ENCODE measurements at places on chromosomes 1 and 21. TPM values are rescaled to one million over a fixed set of nuclear protein-coding genes. Genes with fewer than 3 reads are reported as not detected.
A peak's percentile ranks its signal among the peaks of the same experiment; 100 is the strongest.

The SLC1A7 gene
- polyA plus RNA-seq = 0.17 TPM

The PEAR1 gene
- polyA plus RNA-seq = 2.2 TPM

The PTGS2 gene
- polyA plus RNA-seq = 0.42 TPM

The RAB29 gene
- 12.8 TPM for polyA plus RNA-seq

The NIBAN1 gene
- 3.7 TPM for polyA plus RNA-seq

The PPT1 gene
- 132 TPM for polyA plus RNA-seq

- DNase-seq = no peak
Observed at GRCh38 chr21:16476056-16476825, 746.5 kb downstream of the USP25 start.

DNA sequence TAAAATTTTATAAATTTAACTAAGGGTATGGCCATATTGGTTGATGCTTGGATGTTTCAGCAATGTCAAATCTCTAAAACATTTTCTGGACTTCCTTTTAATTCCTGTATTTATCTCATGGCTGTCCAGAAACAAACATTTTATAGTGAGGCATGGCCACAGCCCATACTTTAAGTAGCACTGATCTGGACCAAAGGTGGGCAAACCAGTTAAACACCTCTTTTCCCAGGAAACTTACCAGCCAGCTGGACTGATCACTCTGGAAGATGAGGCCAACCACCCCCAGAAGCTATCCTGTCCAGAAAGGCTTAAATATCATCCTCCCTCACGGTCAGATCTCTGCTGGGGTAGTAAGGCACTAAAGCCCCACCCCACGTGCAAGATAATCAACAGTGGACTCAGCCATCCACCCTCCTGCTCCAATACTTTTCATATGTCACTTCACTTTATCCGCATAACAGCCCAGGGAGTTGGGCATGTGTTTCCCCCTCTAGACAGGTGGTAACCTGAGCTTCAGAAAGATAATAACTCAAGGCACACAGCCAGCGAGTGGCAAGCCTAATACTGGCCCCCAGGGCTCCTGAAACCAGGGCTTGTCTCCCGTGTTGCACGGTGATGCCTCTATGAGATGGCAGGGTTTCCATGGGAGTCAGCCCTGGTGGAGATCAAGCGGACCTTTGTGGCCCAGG, 120.5 kb upstream of the NGF start:
- no peak for DNase-seq

- no peak for DNase-seq
Observed at GRCh38 chr21:29114765-29115500, 15.5 kb upstream of the MAP3K7CL start.

- no peak for DNase-seq
Observed at GRCh38 chr1:27832762-27833161, 2.2 kb downstream of the PPP1R8 start.

GRCh38 chr1:56382929-56383328, 196.4 kb downstream of the PLPP3 start:
- no peak for DNase-seq

DNA sequence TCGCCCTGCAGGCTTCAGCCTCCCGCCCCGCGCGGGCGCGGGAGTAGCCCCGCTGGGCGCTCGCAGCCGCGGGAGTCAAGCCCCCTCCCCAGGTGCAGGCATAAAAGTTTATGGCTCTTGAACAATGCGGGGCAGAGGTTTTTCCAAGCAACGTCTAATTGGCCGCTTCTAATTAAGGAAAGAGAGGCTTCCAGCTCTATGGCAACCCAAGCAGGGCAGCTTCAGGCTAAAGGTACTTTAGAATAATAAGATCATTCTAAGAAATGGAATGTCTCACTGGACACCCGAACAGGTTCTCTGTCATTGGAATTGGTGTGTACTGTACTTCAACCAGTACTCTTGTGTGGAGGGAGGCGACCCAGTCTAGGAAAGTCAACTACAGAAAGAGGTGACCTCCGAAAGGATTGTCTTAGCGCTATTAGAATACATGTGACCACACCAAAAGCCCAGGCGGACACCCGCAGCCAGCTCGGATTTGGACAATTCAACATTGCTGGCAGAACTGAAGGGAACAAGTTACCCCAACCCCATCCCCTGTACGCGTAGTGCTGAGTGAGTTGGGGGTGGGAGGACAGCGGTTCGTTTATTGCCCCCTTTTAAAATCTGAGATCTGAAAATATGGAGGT, 12.5 kb downstream of the NR5A2 start:
- no peak for DNase-seq

DNA sequence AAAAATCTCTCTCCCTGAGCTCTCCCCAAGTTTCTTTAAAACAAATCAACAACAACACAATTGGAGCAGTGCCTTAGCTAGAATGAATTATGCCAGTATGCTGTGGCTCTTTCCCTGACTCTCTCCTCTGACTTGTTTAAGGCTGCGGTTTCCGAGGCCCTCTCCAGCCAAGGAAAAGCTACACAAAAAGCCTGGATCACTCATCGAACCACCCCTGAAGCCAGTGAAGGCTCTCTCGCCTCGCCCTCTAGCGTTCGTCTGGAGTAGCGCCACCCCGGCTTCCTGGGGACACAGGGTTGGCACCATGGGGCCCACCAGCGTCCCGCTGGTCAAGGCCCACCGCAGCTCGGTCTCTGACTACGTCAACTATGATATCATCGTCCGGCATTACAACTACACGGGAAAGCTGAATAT, 1.9 kb downstream of the S1PR1 start:
- peak; percentile 78 for DNase-seq

DNA sequence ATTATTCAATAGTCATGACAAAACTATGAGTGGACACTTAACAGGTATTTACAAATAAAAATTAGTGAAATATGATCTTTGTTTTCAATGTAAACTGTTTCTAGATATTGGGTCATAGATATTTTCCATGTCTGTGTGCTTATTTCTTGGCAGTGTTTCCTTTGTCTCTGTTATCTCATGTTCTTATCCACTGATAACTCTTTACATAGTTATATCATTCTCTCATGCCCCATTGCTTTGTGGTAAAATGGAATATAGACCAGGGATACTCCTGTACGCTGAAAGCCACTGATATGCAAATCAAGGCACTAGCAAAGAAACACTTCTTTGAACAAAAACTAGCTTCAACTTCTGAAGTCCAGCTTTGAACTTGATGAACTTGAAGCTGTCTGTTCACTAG, 113.1 kb downstream of the ITSN1 start:
- no peak for DNase-seq

DNA sequence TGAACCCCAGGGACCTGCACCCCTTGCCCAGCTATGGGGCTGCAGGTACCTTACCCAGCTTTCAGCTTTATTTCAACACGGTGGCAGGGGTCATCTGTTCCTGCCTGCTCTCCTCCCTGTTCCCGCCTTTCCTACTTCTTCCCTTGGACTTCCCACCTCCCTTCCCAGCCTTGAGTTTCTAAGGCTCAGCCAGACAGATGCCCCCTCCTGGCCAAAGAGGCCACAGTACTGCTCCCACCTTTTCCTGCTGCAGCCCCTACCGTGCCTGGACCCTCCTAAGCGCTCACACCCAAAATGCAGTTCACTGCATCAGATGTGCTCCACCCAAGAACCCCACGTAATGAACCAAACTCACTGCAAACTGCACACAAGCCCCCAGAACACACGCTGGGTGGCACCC, 7.7 kb downstream of the NOC2L start:
- DNase-seq = no peak

DNA sequence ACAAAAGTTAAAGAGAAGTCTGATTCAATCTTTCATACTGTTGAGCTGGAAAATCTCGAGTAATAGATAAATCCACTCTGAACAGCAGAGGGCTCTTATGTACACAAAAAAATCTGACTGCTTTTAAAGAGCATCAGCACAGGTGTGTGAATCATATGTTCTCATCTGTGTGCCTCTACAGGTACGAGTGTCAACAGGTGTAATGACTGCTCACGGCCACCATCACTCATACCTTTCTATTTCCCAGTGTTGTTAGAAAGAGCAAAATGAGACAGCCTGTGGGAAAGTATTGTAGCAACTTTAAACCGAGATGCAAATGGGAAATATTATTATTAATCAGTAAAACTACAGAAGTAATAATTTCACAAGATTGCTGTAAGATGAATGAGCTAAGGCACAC, 49.0 kb upstream of the SCAF4 start:
- DNase-seq = peak; percentile 40

DNA sequence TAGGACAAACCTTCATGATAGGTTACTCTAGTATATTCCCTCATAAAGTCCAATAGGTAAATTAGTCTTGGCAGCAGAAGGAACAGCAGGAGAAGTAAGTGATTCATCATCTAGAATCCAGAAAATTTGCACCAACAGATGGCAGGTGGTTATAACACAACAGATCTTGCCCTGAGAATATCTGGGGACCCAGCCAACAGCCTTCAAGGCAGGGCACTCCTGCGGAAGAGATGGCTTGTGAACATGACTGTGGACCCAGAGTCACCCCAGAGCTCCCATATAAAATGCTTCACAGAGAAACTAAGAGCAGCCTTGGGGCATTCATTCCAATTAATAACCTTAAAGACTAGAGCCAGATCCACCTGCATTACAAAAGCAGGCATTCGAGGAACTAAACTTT, 7.9 kb upstream of the PLA2G2C start:
- DNase-seq = peak; percentile 27

DNA sequence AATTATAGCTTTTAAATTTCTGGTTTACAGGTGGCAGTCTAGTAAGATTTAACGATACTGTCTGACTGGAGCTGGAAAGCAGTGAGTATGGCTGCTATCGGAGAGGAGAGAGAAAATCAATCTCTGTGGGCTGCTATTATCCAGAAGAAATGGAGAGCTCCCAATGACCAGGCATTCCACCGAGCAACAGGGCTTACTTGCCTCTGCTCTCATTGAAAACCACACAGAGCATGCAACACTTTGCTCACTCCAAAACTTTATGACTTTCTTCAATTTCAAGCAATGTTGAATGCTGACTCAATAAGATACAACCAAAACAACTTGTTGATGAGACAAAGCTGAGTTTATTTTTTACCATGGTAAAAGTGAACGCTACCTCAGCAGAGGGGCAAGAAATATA, 337.0 kb upstream of the NCAM2 start:
- DNase-seq = no peak

DNA sequence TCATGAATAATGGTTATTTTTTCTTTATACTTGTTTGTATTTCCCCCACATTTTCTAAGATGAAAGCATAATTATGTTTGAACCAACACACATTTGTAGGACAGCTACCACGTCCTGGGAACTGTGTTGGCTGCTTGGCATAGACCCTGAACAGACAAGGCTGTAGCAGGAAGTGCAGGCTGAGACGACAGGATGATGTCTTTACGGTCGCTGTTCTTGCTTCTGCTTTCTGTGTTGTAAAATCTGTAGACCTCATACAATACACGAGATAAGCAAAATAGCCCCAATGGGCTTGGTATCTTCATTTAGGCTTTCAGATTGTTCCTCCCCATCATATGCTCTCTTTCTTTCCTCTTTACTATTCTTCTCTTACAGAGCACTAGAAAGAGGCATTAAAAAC, 23.3 kb upstream of the OTUD3 start:
- DNase-seq = no peak

- DNase-seq = peak; percentile 85
Observed at GRCh38 chr1:66253330-66253921, 280.5 kb upstream of the SGIP1 start.

- no peak for DNase-seq
Observed at GRCh38 chr1:84174051-84174556, 30.0 kb downstream of the PRKACB start.

DNA sequence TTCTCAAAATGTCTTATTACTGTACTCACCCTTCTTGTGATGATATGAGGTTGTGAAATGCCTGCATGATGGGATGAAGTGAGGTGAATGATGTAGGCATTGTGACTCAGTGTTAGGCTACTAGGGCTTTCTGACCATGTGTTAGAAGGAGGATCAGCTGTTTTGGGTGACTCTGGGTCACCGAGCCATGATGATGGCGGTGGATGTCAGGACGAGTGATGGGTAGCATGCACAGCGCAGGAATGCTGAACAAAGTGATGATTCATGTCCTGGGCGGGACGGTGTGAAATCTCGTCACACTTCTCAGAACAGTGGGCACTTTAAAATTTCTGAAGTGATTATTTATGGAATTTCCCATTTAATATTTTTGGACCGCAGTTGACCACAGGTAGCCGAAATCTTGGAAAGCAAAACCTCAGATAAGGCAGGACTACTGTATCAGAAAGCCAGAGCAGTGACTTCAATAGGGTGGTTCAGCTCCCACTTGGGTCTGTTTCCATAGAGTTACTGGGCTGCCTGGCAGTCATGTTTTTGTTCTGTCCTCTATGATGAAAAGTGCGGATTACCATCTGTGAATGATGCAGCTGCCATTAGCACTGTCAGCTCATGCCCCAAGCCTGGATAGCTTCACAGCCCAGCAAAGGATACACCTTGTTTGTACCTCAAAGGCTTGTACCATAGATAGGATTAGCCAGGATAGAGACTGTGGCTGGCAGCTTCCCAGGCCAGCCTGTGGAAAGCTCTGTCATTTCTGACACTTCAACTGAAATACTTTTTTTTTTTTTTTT, 26.6 kb downstream of the IL6R start:
- DNase-seq = no peak

DNA sequence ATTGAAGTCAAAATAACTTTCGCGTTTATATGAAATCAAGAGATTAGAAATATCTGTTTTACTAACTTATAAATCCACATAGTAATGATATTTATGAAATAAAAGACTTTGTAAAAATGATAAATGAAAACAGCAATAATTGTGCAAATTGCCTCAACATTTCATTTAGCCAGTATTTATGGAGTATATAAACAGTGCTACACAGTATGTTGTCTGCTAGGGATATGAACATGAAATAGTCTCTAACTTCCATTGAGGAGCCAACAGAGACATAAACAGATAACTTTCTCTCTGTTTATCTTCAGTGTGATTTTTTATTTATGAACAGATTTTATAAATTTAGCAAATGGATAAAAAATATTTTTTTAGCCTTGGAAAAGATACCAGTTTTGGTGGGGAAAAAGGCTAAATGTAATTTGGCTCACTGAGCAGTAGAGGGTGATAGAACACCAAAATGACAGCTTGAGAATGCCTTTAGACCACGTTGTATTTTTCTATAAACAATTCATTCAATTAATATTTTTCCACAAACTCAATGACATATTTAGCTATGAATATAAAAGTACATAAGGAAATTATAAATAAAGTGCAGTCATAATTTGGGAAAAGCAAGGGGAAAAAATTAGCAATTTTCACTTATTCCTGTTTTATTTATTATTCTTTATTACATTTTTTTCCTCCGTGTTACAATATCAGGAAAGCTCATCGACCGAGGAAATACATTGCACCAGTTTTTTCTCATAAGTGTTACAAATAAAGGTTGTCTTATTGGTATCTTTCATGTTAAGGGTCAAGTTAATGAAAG, 47.5 kb upstream of the EEIG2 start:
- DNase-seq = peak; percentile 76
